ENCODE measurements at places on chromosomes 12 and 14.

DNA sequence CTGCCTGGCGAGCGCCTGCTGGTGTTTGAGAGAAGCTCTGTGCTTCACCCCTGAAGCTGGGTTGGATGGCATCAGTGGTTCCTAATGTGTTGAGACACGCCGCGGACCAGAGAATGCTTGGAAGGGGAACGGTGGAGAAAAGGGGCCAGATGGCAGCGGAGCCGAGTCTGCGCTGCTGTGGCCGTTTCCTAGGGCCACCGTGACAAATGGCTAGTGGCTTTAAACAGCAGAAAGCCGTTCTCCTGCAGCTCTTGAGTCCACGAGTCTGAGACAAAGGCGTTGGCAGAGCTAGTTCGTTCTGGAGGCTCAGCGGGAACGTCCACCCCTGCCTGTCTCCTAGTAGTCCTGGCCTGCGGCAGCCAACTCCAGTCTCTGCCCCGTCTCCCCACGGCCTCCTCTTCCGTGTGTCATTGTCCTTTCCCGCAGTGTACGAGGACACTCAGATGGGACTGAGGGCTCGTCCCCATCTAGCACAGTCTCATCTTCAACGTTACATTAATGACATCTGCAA lies 103.6 kb downstream of the ADGRD1 start:
- no peak for DNase-seq

- no peak for DNase-seq
Observed at GRCh38 chr12:52009081-52009751, 2.5 kb downstream of the TAMALIN start.

GRCh38 chr14:93207468-93208308 lies 632 bp downstream of the UBR7 start:
- peak; percentile 20 for DNase-seq

DNA sequence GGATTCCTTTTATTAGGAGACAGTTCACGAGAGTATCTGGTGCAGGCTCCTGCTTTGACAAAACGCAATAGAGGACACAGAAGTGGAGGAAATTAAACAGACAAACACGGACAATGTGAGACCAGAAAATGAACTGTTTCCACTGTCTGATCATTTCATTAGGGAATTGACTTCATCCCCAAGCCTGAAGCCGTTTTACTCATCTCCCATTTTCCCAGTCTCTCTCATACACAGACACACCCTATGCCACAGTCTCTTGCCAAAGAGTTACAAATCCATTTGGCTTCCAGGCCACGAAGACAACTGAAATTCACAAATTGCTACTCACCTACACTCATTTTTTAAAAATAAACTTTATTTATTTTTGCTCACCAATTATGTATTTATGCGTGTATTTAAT lies 1087.8 kb upstream of the TMEM132C start:
- DNase-seq = no peak

DNA sequence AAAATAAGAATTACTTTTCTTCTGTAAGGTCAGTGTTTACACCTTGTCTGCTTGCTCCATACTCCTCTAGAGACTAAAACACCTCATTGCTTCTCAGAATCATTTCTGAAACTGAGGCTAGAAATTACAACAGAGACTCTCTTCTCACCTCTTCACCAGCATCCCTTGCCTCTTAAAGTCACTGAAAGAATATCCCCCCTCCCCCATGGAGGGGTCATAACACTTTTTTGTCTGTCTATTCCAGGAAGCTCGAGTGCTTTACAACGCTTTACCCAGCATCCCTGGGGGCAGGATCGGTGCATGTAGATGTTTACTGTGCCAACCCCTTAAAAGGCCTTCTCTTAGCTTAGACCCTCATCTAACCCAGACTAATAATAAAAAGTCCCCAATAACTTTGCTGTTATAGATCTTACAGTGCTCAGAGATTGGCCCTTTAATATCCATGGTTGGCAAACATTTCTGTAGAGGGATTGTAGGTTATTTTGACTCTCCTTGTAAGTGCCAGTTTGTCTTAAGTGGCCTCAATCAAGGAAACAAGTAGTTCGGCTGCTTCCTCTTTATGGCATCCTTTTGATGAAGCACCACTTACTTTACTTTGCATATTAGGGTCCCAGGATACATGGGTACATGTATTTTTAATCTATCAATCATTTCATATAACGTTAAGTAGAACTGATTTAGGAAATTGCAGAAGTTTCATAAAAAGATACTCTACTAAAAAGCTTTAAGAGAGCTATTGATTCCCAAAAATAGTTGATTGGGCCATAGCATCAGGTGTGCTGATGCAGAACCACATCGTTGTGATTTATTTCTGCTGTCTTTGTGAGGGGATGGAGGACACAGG lies 29.3 kb downstream of the PRKCH start:
- DNase-seq = no peak

DNA sequence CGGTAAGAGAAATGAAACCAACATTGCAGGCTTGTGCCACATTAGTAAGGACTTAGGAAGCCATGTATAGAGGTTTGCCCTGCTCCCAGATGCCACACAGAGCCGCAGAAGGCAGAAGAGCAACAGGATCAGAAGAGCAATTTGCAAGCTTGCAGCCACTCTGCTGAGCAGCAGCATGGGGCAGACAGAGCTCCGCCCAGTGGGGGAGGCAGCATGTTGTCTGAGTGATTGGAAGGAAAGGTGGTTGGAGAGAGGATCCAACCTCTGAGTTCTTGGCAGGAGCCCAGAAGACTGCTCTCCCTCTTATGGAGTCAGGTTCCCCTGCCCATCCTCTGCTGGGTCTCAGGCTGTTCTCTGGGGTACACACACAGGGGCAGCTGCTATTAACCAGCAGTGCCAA lies 2.3 kb upstream of the KRT6A start:
- DNase-seq = no peak

DNA sequence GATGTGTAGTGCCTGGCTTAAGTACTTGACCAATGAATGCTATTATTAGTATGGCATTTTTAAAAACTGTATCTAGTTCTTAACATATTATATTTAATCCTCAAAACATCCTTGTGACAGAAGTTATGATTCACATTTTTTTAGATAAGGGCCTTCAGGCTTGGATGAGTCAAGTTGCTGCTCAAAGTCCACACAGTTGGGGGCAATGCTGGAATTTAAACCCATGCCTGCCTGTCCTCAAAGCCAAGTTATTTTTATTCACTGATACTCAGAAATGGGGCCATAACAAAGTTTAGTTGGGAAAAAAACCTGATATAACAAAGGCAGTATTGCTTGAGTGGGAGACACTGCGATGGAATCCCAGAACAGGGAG lies 50.6 kb downstream of the RFX4 start:
- no peak for DNase-seq

- DNase-seq = no peak
Observed at GRCh38 chr12:826331-826730, 74.0 kb downstream of the WNK1 start.

DNA sequence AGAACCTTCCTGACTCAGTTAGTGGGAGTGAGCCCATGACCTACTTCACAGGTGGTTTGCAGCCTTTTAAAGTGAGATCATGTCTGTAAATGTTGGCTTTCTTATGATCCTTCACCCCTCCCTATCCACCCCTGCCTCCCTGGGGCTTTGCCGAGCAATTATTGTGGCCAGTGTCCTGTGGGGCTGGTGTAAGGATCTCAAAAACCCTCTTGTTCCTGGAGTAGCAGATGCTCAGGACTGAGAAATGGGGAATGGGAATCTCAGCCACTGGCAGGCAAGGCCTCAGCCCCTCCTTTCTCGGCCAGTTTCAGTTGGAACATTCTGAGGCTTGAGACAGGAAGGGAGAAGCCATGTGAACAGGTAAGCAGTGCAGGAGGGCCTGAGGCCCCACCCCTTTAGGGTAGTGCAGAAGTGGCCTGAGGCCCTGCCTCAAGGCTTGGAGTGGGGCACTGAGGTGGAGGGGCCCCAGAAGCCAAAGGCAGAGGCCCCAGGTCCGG lies 53.8 kb downstream of the PLEKHG3 start:
- DNase-seq = no peak

DNA sequence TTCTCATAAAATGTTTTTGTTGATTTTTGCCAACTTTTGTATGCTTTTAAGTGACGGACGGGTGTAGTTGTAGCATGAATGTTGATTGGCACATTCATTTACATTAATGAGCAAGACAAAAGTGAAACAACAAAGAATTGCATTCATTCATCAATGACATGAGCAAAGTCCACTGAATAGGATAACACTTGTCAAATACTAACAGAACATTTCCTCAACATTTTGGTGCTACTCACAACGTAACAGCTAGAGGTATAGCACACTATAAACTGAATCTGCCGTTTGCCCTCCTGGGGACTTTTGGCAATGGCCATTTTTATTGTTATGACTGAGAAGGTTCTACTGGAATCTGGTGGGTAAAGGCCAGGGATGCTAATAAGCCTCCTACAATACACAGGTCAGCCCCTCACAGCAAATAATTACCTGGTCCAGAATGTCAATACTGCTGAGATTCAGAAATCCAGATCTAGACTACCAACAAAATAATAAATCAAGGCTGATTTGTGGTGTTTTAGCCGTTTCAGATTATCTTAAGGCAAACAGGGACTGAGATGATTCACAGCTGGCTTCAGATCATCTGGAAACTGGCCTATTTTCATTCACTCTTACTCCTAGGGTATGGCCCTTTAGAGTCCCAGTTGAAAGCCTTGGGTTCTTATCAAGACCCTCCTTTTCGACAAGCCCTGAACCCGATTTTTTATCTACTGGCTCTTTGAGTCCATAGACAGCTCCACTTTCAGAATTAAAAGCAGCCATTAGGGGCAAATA lies 22.5 kb upstream of the CDKN3 start:
- DNase-seq = no peak

DNA sequence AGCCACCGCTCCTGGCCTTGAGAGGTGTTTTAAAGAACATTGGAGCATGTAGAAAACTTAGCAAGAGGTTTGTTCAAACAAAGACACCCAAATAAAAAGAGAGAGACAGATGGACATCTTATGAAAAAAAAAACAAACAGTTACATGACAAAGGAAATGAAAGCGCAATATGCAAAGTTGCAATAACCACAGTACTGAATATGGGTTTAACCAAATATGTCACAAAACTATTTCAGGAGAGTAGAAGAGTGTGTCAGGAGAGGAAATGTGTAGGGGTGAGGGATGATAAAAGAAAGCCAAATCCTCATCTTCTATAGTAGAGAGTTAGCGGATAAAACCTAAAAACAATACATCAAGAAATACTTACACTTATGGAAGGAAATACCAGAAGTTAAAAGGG lies 98.4 kb downstream of the GTF2A1 start:
- no peak for DNase-seq

DNA sequence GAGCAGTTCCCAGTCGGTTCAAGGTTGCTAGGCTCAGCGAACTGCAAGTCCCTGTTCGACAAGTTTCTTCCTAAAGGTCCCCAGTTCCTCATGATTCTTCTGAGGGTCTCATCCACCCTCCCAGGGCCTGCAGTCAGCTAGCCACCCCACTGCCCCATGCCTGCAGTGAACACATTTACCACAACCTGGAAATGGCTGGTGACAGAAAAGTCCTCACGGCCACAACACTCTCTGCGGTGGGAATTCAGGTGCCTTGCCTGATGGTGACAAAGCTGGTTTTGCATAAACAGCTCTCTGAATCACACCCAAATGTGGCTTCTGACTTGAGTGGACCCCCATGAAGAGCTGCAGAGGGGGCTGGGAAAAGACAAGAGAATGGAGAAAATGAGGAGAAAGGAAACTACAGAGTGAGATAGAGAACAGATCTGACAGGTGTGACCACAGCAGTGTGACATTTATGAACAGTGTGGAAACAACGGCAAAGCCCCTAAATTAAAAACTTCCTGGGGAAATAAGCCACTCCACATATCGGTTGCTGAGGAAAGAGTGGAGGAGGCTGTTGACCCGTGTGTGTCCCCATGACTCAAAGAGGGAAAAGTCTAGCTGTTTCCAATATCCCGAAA lies 1.3 kb upstream of the CD27 start:
- no peak for DNase-seq
